ENCODE measurements at places on chromosomes 3 and 15.

DNA sequence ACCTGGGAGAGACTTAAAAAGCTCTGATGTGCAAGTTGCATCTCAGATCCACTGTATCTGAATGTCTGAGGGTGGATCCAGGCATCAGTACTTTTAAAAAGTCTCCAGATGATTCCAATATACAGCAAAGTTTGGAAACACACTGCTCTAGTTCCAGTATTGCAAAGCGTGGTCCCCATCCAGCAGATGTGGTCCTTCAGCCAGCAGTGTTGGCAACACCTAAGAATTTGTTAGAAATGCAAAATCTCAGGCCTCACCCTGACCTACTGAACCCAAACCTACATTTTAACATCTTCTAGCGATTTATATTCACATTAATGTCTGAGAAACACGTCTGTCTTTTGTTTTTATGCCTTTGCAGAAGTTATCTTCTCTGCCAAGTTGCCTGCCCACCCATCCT is 32.2 kb upstream of the SGO1 start:
- no peak for DNase-seq

- no peak for DNase-seq
Measured at GRCh38 chr15:88710027-88710715, 71.4 kb downstream of the ISG20 start.

DNA sequence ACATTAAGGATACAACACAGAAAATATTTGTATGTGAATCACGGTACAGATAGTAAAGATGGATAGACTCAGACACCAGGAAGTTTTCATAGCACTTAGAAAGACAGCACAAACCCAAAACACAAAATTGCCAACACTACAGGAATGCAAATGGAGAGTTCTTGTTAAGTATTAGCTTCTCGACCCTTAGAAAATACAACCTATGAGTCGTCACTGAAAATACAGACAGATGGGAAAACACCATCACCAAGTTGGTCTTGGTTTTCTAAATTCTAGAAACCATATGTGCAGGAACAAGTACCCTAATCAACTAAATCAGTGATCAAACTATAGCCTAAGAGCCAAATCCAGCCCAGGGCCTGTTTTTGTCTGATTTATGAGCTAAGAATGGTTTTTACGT is 50.7 kb downstream of the PEAK1 start:
- peak; percentile 3 for DNase-seq

DNA sequence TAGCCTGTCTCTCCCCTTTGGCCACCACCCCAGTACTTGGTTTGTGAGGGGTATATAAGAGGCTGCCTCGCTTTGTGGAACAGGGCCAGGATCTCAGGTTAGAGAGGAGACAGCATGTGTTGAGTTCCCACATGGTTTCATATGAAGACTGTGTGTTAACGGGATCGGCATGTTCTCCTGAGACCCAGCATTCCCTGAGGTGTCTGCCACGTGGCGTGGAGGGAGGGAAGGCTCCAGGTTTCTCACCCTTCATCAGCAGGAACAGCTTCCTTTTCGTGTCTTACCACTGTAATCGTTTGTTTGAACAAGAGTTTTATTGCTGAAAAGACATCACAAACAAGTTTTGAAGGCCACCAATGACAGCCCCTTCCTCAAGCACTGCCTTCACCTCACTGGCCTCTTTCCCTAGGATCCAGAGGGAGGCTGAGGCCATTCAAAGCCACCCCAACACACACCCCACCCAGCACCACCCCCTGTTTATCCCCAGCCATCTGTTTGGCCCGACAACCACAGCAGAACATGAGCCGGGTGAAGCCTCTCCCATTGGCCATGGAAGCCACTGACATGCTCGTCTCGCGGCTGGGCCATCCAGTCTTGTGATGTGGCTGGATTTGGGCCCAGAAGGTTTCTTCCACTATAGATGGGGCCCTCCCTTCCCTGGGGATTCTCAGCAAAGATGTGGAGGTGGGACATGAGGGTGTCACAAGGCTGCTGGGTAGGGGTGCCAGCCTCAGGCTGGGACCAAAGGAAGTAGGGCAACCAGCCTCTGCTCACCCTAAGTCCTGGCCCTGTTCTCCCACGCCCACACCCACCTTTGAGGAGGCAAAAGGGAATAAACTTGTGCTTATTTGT is 10.0 kb downstream of the BHLHE40 start:
- no peak for DNase-seq

DNA sequence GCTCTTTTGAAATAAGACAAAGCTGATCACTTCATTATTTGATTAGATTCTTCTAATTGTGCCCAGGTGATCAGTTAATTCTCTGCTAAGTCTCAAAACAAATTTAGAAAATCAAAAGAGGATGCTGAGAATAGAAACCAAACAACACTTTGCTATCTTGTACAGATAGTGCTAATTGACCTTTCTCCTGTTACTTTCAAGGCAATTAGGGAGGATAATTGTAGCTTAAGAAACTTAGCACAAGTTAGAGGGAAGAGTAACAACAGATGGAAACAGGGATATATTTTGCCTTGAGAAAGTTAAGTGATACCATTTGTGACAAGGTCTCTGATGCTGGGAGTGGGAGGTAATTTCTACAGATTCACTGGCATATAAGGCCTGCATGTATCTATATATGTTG is 344.8 kb upstream of the GRM7 start:
- DNase-seq: no peak

DNA sequence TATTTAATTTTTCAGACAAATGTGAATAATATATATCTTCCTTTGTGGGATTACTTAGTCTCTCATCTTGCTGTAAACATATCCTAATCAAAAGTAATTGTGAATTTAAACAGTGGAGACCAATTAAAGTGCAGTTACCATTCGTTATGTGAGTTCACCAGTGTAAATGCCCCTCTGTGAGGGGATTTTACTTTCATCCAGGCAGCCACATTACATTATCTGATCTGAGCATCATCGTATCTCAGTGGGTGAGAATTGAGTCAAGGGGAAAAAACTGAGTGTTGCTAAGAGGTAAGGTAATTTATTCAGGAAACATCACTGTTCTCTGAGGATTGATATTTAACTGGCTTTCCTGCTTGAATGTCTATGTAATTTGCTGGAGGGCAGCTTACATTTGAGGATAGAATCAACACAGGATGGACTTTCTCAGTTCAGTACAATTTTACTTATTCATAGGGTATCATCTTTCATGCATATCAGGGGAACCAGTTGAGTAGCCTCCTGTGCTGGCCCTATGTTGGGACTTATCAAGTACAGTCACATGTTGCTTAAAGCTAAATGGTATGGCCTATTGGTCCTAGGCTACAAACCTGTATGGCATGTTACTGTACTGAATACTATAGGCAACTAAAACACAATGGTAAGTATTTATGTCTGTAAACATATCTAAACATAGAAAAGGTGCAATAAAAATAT is 219.7 kb downstream of the CD47 start:
- DNase-seq: no peak

DNA sequence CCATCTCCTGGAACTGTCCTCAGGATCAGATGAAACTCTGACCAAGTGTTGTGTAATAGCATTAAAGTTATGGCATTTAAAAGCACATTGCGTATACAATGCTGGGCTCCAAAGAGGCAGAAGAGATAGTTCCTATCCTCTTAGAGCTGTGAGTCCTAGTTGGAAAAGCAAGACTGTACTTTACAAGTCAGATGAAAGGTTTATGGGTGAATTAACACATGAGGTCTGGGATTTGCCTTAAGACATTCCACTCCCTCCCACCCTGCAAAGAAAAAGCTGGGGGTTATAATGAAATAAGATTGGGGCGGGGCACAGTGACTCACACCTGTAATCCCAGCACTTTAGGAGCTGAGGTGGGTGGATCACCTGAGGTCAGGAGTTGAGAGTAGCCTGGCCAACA is 35.6 kb downstream of the SNAPC5 start:
- no peak for DNase-seq

- no peak for DNase-seq
Measured at GRCh38 chr15:101424984-101425383, 64.5 kb downstream of the PCSK6 start.

- no peak for DNase-seq
Measured at GRCh38 chr3:63557912-63558311, 94.6 kb upstream of the SNTN start.

DNA sequence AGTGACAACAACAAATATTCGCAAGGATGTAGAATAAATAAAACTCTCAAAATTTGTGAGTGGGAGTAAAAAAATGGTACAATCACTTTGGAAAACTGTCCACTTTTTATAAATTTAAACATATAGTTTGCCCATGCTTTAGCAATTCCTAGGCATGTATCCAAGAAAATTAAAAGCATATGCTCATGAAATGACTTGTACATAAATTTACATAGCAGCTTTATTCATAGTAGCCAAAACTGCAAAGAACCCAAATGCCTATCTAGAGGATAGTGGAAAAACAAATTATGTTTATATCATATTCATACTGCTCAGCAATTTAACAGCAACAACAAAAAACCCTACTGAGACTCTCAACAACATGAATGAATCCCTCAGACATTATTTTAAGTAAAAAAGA is 363.6 kb upstream of the CCDC54 start:
- peak; percentile 29 for DNase-seq

DNA sequence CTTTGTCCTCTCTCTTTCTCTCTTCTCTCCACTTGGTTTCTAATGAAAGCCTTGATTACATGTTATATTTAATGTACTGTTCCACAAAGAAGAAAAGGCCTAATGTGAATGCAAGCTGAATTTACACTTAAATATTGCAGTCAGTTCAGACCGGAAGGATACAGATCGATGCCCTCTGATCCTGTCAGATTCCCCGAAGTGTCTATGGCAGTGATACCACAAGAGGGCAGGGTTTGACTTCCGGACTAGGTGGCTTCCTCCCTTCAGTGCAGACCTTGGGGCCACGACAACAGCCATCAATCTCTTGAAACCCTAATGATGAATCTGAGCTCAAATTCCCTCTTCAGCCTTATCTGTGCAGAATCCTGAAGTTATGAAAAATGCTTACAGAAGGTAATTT is 29.5 kb downstream of the AGTR1 start:
- no peak for DNase-seq

DNA sequence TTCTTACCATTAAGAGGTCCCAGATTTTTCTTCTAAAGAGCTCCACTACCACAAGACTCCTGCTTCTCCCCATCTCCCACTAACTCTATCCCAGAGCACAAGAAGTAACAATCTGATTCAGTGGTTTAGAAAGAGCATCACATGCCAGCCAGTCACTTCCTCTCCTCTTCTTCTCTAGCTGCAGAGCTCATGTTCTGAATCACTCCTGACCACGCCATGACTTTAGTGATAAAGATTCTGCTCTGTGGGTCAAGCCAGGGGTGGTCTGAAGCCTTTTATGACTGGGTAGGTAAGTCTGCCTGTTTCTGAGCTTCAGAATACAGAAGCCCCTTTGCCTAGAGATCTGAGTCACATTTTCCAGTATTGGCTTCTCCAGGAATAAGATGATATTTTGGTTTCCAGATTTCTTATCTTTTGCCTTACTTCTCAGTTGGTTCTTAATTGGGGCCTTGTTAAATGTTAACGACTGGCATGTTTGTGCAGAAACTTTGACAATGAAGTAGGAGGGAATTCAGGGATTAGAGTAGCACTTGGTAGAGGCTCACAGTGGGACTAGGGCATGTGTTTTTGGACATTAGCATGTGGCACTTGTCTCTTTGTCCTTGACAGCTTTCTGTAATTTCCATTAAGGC is 27.6 kb upstream of the ADAMTSL3 start:
- no peak for DNase-seq

DNA sequence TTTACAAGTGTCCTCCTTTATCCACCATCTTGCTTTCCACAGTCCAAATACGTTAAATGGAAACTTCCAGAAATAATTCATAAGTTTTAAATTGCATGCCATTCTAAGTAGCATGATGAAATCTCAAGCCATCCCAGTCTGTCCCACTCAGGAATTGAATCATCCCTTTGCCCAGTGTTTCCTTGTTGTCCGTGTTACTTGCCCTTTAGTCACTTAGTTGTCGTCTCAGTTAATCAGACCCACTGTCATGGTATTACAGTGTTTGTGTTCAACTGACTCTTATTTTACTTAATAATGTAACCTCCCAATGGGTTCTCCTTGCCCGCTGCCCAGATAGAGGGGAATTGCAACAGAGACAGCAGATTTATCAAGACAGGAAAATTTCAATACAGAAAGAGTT is 77.6 kb upstream of the NDN start:
- DNase-seq: no peak

DNA sequence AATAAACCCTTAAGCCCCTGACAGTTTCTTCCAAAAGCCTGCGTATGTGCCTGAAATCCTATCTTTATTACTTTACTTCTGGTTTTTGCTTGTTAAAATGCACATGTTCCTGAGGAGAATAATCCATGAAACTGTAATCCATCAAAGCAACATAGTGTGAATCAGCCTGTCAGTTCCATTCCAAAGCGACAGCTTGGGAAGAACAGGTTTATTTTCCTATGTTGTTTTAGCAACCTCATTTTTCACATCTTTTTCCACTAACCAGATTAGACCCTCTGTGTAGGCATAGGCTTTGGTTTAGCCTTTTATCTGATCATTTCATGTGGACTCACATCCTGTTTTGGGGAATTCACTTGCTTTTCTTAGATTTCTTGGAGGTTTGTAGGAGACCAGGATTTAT is 988.0 kb downstream of the SQOR start:
- no peak for DNase-seq

GRCh38 chr3:43906849-43907507 is 216.2 kb downstream of the ABHD5 start:
- no peak for DNase-seq

DNA sequence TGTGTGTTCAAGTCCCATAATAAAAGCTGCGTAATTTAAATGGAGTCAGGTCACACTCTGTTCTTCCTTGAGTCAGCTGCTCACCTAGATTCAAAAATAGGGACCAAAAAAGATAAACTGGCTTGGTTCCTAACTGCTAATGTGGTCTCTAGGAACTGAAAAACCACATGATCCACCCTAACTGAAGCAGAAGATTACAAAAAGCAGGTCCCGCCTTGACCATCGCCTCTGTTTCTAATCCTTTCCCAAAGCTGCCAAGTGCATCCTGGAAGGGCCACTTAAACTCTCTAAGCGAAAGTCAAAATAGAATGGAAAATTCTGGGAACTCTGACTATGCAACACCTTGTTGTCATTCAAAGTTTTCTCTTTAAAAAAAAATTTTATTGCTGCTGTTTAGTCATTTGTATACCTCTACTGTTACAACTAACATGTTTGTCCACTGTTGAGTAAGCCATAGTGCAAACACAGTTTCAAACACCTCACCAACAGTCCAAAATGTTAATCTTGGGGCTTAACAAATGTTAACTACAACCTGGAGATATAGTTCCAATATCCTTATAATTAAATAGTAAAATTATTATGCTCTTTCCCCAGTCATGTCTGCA is 88.9 kb upstream of the THBS1 start:
- DNase-seq: no peak

DNA sequence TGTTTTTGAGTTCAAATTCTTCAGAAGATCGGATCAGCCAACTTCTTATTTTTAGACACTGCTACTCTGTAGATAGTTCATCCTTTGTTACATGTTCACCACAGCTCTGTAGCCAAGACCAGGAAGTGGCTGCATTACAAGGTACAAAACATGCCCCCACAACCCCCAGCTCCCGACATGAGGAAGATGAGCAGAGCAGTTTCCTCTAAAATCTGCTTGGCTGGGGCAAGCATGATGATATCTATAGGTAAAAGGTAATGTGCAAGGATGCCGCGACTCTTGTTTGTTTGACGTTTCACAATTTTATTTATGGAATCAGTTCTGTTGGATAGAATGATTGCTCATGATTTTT is 126.5 kb upstream of the GRM7 start:
- no peak for DNase-seq
